ENCODE measurements at places on chromosomes 12 and 14.

- DNase-seq, result no peak
Measured at GRCh38 chr12:3257411-3257810, 180.2 kb downstream of the TSPAN9 start.

GRCh38 chr12:60981473-60981872 lies 1278.7 kb upstream of the USP15 start:
- DNase-seq, result no peak

DNA sequence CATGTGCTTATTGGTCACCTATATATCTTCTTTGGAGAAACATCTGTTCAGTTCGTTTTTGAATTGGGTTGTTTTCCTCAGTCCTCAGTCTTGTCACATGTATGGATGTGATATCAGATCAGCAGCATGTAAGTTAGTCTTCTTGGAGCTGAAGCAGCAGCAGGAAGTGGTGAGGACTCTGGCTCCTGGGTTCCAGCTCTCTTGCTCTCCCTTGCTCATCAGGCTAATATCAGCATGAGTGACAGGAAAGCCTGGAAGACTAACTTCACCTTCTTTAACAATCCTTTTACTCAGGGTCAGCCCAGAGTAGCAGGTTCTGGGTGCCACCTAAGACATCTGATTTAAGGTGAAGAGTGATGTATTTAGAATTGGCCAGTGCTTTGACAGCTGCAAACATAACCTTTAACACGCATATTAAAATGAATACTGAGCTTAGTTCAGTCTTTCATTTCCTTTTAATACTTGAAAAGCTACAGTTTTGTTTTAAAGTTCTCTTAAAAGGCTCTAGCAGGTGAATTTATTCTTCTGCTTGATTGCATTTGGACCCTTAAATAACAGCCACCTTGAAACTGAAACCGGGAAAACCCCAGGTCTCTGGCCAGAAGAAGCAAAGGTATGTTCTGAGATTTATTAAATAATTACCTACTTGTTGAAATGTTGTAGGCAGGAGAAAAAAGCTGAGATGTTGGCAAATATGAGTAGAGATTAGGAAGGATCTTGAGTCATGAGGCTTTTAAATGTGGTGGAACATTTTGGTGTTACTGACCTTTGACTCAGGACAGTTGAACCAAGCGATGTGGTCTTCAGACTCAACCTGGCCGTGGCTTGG lies 54.3 kb downstream of the DRAM1 start:
- DNase-seq, result no peak

DNA sequence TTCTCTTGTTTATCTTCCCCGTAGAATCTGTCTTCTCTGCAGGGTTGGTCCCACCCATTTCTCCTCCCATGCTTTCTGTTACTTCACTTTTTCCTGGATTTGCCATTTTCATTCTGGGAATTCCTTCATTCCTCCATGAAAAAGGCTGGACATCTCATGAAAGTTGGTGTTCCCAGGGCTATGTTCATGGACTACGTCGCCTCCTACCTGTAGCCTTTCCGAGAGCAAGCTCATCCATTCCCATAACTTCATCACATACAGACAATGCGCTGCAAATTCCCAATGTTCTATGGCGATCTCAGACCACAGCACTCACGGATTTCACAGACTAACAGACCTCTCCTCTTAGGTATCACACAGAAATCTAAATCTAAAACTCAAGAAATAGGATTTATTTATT lies 217.1 kb downstream of the EXOC5 start:
- no peak for DNase-seq

GRCh38 chr12:100688451-100688864 lies 106.1 kb upstream of the ANO4 start:
- no peak for DNase-seq

GRCh38 chr12:5960783-5961182 lies 15.7 kb upstream of the ANO2 start:
- no peak for DNase-seq

- DNase-seq, result no peak
Measured at GRCh38 chr14:35229792-35230089, 62.4 kb upstream of the PSMA6 start.

GRCh38 chr14:98773814-98774213 lies 498.2 kb downstream of the BCL11B start:
- no peak for DNase-seq

DNA sequence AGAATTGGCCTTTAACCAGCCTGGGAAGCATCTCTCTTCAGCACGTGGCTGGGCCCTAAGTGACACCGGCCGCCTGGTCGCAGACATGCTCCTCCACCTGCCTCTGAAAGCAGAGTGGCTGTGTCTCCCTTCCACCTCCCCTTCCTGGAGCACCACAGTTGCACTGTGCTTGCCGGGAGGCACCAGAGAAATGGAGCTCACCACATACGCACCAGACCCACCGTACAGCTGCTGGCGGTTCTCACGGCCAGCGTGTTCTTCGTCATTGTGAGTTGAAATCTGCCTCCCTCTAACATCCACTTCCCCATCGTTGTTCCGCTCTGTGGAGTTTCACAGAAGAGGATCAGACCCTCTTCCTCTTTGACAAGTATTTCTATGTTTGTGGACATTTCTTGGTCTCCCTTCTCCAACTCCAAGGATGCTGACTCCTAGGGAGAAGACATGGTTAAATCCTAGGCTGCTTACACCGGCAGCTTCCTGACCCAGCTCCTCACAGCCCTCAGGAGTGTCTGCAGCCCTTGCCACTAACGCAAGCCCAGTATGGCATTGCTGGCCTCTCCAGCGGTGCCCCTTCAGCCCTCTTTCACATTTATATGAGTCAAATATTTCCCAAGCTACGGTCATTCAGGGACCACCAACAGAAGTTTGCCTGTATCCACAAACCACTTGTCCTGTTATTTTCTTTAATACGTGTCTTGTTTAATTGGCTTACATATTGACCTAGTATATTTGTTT lies 11.5 kb upstream of the KRT5 start:
- DNase-seq, result no peak

GRCh38 chr12:47280543-47281300 lies 201.0 kb upstream of the AMIGO2 start:
- DNase-seq, result no peak

DNA sequence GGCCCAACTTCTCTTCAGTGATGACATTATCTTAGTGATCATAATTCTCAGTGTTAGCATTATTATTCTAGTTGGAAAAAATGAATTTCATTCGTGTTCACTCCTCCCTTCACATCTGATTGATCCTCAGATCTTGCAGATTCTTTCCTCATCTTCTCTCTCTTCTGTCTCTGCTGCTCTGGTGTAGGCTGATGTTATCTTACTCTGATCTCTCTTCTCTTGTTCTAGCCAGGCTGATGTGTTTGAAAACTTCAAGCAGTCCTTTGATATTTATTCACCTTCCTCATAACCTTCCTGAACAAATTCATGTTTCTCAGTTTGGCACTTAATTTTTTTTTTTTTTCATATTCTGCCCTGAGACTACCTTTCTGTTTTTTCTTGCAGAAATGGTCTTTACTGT lies 5.6 kb upstream of the TBK1 start:
- DNase-seq, result no peak

Data from ureter (tissue), 1 donor.